ENCODE measurements at places on chromosomes 2 and 18.
A peak's percentile ranks its signal among the peaks of the same experiment; 100 is the strongest.

DNA sequence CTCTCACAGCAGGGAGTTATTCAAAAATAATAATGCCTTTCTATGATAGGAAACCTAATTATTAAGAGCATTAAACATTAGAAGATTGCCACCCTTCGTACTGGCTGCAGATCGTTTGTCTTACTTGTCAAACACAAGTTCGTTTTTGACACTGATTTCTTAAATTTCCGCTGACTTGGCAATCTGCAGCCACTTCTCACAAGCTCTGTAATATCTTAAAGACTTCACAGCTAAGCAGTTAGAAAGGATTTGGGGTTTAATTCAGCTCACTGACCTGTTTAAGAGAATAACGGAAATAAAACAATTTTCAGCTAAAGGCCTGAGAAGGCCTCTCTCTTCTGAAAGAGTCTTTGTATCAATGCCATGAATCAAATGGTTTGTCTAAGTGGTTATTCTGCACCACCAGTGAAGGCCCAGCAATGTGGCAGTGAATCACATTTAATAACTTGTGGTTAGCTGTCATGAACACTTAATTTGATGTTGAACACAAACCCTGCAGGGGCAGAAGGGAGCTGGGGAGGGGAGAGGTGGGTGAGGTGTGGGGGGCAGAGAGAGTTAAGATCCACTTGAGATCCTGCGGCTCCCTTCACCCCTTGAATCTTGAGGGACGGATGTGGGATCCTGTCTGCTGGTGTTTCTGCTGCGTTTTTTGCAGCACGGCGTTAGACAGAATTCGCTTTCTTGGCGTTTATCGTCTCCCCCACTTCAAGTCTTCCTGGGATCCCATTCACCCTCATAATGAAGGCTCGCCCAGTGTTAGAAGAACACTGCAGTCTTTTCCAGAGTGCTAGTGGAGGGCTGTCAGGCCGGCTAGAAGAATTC, 145.4 kb upstream of the SATB2 start:
- no peak for DNase-seq

DNA sequence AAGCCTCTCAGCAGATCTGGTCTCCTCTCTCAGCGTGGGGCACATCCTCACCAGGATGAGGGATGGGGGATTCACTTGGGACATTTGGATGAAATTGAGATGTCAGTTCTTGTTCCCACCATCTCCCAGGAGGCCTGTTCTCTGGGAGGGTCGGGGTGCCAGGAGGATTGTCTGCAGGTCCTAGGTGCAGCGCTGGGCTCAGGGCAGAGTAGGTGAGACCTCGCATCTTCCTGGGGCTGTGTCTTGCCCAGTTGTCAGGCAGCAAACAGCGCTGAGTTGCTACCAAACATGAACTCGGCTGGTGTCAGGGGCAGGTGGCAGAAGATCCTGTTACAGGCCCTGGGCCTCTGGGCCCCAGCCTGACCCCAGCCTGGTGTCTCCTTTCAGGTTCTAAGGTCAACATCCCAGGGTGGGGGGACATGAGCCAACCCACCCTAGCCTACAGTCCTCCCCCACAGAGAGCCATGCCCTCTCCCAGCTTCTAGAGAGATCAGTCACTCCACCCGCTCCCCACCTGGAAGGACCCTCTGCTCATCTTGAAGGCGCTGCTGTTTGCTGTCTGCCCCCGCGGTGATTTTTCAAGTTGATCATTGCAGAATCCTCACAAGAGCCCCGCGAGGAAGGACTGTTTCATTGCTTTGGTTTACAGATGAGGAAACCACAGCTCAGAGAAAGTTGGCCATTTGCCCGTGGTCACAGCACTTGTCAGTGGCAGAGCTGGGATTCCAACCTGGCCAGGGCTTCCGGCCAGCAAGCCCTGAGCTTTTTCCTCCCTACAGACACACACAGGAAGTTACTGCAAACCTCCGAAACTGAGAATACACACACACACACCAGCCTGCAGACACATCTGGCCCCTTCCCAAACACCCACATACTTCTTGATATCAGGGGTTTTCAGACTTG, 83.9 kb downstream of the STPG4 start:
- no peak for DNase-seq

DNA sequence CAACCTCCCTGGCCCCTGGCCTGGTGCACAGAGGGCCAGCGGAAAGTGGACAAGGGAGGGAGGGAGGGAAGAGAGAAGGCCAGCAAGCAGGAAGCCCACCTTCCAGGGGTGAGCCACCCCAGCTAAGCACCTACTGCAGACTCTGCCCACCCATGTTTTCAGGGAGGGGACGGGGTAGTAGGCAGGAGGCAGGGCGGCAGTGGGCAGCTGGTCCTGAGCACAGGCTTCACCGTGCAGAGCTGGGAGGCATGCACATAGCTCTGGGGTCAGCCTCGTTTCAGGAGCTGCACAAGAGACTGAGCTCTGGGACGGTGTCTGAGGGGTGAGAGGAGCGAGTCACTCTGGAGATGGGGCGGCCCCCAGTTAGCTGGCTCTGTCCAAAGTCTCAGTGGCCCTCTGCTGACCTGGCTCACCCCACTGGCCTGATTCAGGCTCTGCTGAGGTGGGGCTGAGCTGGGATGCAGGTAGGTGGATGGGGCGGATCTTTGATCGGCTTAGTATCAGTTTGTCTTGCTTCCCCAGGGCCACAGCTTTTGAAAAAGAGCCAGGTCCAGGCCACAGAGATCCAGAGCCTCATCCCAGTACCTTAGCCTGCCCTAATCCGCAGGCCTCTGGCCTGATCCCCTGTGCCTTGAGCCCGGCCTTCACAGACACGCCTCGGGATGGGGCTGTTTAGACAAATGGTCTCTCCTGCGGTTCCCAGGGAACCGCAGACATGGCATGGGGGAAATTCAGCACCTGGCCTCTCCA, 3.7 kb downstream of the NMUR1 start:
- peak; percentile 56 for DNase-seq

DNA sequence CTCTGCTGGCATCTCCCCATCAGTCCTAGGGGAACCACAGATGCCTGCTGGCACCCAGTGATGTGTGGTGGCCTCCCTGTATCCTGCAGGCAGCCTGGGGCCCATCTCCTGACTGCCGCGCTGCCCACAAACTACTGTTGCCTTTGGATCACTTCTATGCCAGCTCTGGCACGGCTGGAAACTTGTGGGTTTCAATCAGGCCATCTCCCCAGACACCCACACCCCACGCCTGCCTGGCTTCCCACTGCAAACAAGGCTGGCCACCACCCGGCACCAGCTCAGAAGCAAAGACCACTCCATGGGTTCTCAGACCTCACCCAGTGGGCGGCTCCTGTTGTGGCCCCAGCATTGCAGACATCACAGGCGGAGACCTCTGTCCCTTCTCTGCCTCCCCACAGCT, 15.1 kb upstream of the TPO start:
- DNase-seq = peak; percentile 48

DNA sequence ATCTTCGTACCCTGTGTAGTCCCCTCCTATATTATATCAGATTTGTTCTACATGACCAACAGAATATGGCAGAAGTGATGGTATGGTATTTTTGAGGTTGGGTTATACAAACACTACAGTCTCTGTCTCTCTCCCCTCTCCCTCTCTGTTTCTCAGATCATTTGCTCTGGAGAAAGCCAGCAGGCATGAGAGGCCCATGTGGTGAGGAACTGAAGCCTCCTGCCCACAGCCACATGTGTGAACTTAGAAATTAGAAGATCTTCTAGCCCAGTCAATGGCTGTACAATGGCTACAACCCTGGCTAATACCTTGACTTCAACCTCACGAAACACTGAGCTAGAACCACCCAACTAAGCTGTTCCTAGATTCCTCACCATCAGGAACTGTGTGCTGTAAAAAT, 250.6 kb downstream of the SMAD2 start:
- no peak for DNase-seq

DNA sequence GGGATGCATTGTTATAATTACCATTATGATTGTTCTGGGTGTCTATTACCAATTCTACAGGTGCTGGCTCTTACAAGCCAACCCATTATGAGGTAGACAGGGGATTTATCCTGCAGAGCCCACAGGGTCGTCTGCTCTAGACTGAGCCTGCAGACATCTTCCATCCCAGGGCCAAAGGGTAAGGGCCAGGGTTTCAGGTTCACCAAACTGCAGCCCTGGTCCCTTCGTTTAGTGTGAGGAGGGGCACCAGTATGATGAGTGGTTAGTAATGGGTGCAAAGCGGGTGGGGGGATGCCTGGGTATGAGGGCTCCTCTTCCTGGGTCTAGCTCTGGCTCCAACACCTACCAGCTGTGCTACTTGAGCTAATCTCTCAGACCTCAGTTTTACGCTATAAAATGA, 1.2 kb upstream of the ARID5A start:
- DNase-seq = no peak

- no peak for DNase-seq
Observed at GRCh38 chr18:59696311-59697235, 650 bp downstream of the CCBE1 start.

DNA sequence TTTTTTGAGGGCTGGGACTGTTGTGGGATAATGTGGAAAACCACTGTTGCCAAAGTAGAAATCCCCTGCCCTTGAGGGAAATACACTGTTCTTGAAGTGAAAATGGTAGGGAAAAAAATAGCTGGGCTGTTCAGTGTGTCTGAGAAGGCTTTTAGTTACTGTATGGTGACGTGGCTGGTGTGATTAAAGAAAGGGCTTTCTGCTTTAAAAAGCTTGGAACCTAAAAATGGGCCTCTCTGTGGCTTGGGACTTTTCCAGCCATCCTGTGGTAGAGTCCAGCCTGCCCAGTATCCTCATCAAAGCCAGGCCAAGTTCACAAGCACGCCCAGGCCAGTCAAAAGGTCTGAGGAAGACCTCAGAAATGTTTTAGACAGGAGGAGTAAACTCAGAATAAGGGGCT, 6.8 kb downstream of the MGAT5 start:
- no peak for DNase-seq

DNA sequence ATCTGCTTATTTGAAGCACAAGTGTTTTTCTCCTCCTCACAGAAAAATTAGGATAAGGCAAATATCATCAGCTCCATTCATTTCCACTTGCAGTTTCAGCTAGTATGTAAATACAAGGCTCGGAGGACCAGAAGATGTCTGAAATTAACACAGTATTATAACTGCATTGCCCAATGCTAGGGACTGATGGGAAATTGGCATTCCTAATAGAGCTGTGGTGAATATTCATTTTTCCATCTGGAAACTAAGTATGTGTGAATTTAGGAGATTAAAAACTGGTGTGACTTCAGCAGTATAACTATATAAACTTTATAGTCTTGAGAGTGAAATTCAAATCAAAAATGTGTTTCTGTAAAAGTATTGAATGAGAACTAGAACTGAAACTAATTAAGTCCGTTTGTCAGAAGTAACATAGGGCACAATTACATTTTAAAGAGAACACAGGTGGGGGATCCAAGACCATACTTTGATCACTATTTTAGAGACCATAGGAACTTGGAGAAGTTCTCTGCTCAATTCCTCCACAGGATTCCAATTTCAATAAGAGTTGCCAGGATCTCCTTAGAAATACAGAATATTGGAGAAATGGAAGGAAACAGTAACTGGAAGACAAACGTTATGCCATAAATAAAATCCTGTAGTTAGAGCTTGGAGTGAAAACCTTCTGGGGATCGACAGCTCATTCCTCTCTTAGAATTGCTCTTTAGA, 12.1 kb upstream of the ITGA6 start:
- no peak for DNase-seq

- no peak for DNase-seq
Observed at GRCh38 chr2:40485854-40486253, 34.0 kb upstream of the SLC8A1 start.

DNA sequence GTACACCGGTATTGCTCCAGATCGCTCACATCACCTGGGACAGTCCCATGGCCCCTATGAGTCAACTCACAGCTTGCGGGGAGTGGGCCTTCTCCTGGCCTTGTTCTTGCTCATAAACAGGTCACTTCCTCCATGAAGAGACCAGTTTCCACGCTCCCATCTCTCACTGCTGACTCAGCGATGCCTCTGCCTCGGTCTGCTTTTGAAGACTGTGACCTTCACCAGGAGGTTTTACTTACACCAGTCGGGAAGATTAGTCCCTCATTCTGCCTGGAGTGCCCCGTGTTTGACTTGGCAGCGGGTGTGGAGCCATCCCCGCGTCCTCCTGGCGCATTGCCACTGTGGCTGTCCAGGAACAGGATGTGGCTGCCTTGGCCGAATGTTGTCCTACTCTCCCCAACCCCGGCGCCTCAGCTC, 159.8 kb downstream of the RHBDD1 start:
- DNase-seq = peak; percentile 65

DNA sequence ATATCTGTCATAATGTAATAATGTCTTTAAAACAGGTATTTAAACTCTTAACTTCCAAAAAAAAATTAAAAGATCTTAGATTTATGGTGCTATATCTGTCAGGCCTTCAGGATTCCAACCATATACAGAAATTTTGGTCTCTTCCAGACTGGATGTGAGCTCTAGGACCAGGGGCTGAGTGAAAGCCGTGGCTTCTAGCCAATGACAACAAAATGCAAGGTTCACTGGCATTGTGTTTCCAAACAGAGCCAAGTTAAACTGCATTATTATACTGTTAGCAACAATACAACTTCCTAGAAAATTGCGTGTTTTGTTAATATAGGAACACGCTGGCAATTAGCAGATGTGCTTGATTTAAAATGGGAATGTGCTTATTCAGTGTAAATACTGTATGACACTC, 809.8 kb upstream of the SOX11 start:
- DNase-seq = no peak

DNA sequence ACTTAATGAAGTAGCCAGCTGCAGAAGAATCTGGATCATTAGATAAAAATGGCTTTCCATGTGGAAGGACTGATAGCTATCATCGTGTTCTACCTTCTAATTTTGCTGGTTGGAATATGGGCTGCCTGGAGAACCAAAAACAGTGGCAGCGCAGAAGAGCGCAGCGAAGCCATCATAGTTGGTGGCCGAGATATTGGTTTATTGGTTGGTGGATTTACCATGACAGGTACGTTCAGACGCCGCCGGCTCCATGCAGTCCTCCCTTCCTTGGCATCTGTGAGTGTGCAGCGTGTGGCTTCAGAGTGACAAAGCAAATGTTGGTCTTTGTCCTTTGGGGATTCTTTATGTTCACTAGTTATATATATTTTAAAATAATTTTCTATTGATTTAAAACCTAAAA, 1.8 kb downstream of the SLC5A7 start:
- DNase-seq = no peak

DNA sequence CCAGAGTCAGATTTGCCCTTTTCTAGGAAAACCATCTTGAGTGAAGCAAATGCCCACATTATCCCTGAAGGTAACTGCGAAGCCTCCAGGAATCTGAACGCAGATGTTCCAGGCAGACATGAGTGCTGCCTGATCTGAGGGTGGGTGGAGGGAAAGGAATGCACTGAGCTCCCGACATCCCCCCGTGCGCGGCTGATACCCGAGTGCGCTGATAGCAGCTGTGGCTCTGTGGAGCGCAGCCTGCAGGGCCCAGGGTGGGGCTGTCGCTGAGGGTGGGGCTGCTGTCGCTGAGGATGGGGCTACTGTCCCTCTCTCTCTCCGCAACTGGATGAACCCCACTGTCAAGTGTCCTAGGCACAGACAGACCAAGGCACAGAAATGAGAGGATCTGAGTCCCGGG, 82.4 kb downstream of the GFPT1 start:
- DNase-seq = no peak

All from activated effector memory CD4-positive, alpha-beta T cell treated with anti-CD3 and anti-CD28 coated beads, Interleukin-2, amount 50 U/mL, for 16 hours (primary cell).